ENCODE measurements at places on chromosomes 6 and 20.

DNA sequence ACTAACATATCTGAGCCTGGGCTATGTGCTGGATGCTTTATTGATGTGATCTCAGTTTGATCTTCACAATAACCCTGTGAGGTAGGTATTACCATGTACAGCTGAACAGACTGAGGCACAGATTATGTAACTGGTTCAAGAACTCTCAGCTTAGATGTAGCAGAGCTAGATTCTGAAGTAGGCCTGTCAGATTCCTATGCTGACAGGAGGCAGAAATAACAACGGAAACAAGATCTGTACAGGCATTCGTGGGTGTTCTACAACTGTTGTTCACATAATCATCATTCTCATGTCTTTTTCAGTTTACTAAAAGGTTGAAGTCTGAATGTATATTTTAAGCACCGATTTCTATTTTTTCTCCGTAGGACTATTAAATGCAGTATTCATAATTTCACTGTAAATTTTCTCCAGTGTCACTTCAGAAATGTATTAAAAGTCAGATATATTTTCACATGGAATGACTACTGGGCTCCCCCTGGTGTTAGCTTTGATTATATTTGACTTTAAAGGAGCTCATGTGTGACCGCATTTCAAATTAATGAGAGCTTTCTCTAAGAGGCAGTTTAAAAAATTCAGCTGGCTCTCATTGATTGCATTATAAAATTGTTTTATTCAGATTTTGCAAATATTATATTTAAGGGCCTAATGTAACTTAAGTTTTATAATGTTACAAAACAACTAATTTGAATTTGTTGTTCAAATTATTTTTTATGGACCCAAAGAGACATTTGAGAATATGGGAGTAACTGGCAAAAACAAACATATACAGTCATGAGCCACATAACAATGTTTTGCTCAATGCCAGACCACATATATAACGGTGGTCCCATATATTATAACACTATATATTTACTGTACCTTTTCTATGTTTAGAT, 36.4 kb upstream of the SLC17A4 start:
- DNase-seq = peak; percentile 20

DNA sequence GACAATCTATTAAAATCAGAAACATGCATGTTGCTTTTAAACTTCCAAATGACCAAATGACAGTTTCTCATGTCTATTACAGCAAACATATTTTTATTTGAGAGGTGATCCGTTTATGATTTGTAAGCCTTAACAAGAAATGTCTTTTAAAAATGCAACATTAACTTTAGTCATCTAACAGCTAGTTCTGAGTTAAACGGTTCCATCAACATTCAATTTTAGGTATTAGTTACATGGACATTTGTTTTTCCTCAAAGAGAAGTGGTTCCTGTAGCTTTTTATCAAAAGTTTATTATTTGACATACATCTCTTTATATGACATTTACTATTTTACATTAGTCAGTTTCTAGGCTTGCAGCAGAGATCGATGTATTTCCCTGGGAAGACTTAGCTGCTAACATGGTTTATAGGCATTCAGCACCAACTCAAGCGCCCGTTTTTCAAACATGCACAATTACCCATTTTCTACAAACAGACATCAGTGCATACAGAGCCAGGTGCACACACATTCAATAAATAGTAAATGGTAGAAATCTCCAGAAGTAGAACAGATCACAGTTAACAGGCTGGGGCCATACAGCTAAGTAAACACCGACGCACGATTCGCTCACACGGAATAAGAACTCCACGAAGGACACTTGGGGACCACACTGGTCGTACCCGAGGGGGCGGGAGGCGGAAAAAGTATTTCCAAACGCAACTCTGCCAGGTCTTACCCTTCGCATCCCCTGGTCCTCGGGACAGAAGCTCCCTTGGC, 882 bp downstream of the CNR1 start:
- DNase-seq = no peak

- DNase-seq = peak; percentile 37
Observed at GRCh38 chr6:122289762-122290539, 109.5 kb upstream of the HSF2 start.

DNA sequence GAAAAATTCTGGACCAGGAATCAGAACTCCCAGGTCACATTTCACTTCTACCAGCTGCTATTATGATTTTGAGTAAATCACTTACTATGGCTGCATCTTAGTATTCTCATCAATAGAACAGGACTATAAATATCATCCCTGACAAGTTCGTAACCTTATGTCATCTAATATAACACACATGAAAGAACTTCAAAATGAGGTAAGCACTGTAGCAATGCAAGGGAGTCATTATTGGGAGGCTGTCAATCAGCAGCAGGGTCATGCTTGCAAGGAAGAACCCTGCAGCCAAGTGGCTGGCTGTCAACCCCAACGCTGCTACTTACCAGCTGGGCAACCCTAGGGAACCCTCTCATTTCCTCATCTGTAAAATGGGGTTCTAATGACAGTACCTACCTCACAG, 123.3 kb upstream of the B3GAT2 start:
- no peak for DNase-seq

- no peak for DNase-seq
Observed at GRCh38 chr6:125469915-125470314, 168.1 kb upstream of the HDDC2 start.

DNA sequence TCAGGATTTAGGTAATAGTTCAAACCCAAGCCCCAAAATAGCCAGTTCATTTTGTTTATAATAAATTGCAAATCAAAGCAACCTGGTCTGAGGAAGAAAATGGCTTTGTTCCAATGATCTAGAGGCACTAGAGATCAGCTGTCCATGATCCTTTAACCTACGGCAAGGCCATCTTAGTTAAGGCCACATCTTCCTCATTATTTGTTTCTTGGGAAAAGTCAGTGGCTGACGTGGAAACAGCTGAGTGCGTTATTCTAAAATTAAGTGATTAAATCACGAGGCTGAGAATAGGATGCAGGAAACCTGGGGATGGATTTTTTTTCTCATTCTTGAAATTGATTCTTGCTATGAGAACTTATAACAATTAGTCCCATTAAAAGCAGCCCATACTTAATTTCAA, 10.1 kb upstream of the TENT5A start:
- DNase-seq = no peak

DNA sequence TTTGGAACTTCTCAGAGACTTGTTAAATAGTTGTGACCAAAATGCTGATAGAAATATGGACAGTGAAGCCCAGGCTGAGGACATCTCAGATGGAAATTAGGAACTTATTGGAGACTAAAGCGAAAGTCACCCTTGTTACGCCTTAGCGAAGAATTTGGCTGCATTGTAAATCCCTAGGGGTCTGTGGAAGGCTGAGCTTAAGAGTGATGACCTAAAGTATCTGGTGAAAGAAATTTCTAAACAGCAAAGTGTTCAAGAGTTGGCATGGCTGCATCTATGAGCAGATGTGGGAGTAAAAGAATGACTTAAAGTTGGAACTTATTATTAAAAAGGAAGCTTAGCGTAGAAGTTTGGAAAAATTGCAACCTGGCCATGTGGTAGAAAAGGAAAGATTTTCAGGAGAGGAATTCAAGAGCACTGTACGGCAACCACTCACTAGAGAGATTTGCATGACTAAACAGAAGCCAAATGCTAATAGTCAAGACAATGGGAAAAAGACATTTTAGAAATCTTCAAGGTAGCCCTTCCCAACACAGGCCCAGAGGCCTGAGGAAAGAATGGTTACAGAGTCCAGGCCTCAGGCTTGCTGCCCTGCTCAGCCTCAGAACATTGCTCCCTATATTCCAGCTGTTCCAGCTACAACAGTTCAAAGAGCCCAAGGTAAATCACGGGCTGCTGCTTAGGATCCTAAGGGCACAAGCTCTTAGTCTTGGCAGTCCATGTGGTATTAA, 61.6 kb upstream of the TNFRSF21 start:
- no peak for DNase-seq

DNA sequence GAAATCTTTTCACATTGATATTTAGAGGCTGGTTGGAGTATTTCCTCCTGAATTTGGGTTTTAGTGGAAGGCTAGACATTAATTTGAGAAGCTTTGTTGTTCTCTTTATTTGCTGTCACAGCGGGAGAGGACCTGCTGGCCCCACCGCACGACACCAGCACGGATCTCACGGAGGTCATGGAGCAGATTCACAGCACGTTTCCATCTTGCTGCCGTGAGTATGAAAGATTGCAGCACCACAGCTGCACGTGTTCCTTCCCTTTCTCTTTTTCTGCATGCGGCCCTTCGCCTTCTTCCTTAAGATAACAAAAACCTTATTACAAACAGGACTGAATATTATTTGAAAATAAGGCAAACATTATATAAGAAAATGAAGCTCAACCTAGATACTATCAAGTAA, 555.5 kb downstream of the UTRN start:
- DNase-seq = peak; percentile 46

- DNase-seq = no peak
Observed at GRCh38 chr6:124487623-124488431, 474.4 kb upstream of the RNF217 start.

DNA sequence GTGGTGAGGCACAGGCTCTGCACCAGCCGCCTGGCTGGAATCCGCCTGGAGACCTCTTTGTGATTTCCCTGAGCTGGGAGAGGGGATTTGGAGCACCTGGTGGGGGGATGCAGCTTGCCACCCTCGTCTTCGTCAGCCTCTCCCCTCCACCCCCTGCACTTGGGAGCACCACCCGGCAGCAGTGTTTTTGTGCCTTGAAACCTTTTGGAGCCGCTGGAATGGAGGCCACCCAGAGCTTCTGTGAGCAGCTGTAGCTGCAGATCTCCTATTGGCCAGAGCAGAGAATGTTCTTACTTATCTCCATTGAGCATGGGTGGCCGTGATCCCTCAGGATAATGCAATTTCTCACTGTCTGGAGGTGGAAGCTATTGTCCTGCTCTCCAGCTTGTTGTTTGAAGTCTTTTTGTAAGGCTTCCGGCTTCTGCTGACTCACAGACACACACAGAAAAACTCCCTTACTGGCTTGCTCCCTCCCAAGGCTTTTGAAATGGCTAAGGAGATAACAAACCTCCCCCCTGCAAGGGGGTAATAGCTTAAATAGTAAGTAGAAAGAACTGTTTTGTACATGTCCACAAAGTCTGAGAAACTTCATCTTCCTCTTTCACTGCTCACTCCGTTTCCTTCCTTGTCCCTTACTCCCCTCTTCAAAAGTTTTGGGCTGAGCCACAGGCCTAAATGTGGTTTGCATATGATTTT, 271.2 kb downstream of the PRL start:
- no peak for DNase-seq

DNA sequence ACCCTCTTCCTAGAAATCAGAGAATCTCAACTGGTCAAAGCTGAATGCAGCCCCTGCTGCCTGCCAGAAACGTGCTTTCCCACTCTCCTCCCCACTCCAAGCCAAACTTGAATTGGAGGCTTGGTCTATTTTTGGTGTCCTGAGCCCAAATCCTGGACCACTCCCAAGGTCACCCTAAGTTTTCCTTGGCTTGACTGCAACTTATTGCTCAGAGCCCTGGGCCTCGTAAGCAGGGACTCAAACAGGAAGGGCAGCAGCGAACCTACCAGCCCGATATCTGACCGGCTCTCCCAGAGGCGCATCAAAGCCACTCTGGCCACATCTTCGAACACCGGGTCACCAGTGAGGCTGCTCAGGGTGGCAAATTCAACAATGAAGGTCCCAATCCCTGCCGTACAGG, 12.7 kb downstream of the EDEM2 start:
- DNase-seq = no peak

DNA sequence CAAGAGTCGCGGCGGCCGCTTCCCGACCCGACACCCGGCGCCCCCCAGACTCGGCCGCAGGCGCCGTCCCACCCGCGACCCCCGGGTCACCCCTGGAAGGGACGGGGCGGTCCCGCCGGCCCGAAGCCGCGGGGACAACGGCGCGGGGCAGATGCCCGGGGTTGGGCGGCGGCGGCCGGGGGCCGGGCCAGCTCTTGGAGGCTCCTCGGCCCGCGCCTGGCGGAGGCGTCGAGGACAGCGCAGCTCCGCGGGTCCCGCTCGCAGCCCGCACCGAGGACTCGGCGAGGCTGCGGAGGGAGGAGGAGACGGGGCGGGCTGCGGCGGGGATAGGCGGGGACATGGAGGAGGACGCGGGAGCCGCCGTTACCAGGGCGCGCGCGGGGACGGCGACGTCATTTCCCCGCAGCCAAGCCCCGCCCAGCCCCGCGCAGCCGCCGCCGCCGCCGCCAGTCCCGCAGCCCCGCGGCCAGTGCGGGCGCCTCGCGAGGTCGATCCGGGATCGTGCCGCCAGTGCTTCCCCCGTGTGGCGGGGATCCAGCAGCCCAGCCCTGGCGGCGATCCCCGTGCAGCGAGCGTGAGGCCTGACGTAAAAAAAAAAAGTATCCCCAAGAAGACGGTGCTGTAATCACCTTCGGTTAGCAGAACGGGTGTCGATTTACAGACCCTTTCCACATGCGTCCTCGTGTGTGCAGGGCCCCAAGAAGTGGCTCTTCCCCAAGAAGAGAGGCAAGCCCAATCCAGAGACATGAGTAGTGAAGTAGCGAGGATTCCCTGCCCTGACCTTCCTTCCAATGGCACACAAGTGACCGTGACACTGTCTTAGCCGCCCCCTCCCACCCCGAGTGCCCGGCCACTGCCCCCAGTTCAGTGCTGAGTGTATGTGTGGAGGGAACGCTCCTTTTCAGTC, at the start of gene FAM184A:
Gene FAM184A, minus strand, starts transcription at position 289 of the 907 bp plus-strand sequence. CDS start 365 bp downstream, outside the sequence.
- DNase-seq = peak; percentile 86

GRCh38 chr6:81901551-81901966, 149.1 kb upstream of the TENT5A start:
- DNase-seq = no peak

DNA sequence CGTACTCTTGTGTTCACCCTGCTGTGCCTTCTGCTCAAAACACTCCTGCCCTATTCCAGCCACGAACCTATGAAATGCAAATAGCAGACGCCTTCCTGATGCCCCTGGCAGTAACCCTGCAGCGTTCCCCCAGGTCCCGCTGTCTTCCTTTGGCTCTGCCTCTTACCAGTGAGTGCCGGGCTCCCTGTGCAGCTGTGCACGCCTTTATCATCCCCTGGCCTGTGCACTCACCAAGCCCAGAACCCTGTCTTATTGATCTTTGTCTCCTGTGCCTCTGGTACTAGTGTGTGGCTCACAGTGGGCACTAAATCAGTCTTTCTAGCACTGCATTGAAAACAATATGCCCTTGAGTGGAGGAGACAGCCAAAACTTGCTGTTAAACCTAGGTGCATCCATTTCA, 19.7 kb downstream of the ZDHHC14 start:
- DNase-seq = no peak

- DNase-seq = no peak
Observed at GRCh38 chr6:135493218-135493961, 4.2 kb downstream of the AHI1 start.

GRCh38 chr6:83311231-83311630, 118.1 kb downstream of the RWDD2A start:
- DNase-seq = no peak

Measured in HEK293T (cell line).